Urinary bladder (tissue), 4 donors: ENCODE measurements at places on chromosomes 3 and 15.

GRCh38 chr3:18593231-18593630 is 168.1 kb upstream of the SATB1 start:
- DNase-seq, result no peak

- no peak for DNase-seq
These were observed 604 bp downstream of the LTK start for GRCh38 chr15:41512940-41513505.

DNA sequence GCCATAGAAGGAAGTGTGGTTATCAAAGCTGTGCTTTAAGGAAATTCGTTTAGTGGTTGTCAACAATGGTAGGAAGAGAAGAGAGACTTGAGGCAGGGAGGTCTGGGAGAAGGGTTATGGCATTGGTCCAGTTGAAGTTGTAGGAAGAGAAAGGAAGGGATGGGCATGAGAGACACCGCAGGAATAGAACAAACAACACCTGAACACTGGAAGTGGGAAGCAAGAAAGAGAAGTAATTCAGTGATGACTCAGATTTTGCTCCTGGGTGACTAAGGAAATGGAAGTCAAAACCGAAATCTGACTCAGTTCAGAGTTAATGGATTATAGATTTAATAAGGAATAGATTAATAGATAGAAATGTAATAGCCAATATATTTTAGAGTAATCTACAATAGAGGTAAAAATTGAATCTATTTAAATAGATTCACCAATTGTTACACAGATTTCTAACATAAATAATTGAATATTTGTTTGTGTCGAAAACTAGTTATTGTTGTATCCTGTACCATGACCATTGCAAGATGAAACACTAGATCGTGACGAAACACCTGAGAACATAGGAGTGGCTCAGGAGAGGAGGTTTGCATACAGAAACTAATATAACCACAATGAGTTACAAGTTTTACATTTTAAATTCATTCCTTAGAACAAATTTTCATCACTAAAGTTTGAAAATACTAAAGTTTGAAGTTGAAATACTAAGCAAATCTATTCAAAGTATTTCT is 36.0 kb downstream of the THBS1 start:
- DNase-seq, result no peak

GRCh38 chr3:66756468-66757036 is 241.6 kb upstream of the KBTBD8 start:
- no peak for DNase-seq

DNA sequence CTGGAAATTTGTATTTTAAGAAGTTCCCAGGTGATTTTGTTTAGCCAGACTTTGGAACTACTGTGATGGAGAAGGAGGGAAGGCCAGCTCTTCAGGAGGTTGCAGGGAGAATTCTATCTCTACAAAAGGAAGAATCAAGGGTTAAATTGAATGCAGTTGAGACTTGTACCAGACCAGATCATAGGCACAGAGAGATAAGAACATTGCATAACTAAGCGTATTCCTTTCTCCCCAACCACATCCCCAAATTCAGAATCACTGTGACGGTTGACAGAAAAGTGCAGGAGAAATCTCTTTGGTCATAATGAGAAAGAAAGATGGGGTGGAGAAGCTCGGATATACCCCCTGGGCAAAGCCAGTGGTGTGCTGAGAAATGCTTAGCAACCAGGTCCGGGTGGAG is 7.2 kb downstream of the PLD1 start:
- no peak for DNase-seq
